ENCODE measurements at places on chromosomes 16 and 17.

DNA sequence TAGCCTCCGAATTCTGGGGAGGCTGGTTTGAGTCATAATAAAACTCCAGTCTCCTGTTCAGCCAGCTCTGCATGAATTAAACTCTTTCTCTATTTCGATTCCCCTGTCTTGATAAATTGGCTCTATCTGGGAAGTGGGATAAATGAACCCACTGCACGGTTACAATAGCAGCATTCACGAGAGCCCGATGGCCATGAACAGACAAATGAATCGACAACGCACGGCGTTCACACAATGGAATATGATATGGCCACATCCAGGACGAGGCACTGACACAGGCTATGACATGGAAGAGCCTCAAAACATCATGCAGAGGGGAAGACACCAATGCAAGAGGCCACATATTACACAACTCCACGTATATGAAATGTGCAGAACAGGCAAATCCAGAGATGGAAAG, 5.6 kb upstream of the CARD14 start:
- no peak for DNase-seq

DNA sequence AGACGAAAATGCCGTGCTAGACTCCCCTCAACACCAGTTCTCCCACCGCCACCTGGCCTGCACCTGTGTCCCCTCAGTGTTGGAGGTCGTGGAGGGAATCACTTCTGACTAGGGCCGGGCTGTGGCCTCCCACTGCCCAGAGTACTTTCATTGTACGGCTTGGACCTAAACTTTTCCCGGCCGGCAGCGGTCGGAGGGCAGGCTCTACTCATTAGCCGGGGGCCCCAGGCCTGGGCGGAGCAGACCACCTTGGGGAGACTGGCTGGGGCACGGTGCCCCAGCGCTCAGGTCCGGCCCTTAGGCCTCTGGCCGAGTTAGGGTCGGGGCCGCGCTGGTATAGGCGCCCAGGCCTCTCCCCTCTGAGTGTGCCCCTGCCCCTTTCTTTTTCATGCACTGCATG, 639 bp downstream of the CLDN6 start:
- no peak for DNase-seq

DNA sequence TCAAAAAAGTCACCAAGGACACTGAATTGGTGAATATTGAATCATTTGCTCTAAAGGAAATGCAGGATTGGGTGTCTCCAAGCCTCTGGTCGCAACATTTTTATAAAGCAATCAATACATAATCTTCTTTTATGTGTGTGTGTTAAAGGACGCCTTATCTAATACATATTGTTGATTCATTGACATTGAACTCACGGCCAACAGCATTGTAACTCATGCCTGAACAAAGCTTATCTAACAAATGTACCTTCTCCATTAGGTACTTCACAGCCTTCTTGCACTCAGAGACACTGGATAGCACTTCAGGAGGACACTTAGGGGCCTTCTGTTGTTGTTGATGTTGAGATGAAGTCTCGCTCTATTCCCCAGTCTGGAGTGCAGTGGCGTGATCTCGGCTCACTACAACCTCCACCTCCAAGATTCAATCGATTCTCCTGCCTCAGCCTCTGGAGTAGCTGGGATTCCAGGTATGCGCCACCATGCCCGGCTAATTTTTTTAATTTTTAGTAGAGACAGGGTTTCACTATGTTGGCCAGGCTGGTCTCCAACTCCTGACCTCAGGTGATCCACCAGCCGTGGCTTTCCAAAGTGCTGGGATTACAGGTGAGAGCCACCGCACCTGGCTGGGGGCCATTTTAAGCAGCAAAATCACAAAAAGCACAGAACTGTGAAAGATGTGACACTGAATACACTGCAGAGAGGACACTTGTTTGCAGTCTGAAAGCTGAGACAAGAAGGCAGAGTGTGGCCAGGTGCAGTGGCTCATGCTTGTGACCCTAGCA, 13.2 kb upstream of the PDXDC1 start:
- no peak for DNase-seq

DNA sequence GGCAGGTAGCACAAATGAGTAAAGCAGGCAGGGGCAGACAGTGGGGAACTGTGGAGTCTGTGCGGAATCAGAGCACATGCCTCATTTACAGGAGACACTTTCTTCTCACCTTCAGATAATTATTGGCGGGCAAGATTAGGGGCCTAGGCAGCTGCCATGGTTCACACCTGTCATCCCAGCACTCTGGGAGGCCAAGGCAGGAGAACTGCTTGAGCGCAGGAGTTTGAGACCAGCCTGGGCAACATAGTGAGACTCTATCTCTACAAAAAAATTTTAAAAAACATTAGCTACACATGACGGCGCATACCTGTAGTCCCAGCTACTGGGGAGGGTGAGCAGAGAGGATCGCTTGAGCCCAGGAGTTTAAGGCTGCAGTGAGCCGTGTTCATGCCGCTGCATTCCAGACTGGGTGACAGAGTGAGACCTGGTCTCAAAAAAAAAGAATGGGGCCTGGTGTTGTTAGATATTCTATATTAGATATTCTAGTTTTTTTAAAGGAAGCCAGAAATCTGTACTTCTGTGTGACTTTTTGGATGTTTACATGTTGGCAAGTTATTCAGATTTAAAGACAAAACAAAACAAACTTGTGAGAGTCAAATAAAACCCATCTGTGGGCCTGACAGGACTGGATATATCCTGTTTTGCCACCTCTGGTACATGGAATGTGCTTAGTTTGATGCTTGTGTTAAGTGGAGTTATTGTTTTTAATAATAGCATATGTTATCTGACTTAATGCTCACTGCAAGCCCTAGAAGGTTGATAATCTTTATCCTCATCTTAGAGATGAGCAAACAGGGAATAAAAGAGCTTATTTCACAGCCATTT, 4.9 kb upstream of the LPCAT2 start:
- no peak for DNase-seq

- peak; percentile 20 for DNase-seq
Measured at GRCh38 chr16:25107466-25107792, 4.1 kb upstream of the LCMT1 start.

- no peak for DNase-seq
Measured at GRCh38 chr17:7240375-7240774, 1.1 kb upstream of the PHF23 start.

DNA sequence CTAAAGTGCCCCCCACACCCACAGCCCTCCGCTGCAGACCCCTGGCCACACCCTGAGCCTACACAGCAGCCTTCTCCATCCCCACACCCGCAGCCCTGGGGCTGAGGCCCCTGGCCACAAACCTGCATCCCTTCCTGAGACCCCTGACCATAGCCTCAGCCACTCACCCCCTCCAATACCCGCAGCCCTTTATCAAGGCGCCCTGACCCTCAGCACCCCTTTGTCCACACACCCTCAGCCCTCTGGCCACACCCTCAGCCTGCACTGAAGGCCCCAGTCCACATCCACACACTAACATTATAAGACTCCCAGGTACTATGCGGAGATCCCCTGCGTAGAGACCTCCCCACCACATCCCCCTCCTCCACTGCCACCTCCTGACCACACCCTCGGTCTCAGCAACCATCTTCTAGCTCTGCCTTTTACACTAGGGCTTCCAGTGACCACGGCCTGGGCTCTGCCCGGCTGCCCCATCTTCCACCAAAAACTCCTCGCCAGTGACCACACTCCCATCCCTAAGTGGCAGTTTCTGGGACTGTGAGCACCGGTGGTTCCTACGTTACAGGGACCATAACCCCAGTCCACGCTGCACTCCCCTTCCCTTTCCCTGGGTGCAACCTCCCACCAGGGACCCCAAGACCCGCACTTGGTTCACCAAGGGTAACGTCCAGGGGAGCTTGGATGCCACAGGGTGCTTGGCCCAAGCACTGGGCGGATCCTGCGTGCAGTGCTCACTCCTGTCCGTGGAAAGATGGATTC, 818 bp downstream of the TPPP3 start:
- no peak for DNase-seq

GRCh38 chr16:87570938-87571867, 31.1 kb upstream of the JPH3 start:
- peak; percentile 29 for DNase-seq

- no peak for DNase-seq
Measured at GRCh38 chr17:37382056-37382455, 6.3 kb downstream of the C17orf78 start.

GRCh38 chr17:72646176-72646575, 446.3 kb downstream of the SLC39A11 start:
- no peak for DNase-seq

DNA sequence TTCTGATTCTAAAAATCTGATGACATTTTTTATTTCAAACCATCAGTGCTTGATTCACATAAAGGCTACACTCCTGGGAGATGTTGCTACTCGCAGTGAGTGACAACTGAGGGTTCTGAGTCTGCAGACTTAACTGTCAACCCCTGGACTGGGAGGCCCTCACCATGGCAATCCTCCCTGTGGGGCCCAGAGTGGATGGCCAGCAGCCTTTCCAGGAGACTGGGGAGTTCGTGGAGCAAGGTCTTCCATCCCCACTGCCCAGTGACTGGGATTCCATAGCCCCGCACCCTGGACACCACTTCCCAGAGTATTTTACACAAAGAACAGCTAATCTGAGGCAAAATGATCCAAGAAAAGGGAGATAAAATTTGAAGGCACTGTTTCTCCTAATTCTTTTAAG, 59.3 kb downstream of the CREBBP start:
- no peak for DNase-seq

DNA sequence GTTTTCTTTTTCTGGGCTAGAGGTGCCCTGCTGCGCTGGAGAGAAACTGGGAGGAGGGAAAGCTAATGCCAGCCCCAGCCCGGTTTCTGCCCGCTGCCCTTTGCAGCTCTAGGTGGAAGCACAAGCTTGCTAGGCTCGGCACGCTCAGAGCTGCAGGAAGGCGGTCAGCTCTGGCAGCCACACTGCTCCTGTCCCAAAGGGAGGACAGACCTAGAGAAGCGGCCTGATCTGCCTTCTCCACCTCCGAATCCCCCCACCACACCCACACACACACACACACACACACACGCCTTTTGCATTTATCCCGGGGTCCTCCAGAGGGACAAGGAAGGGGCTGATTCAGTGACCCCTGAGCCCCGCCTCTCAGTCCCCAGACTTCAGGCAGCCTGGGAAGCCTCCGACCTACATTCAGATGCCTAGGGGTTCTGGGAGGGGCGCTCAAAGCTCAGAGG, 418.1 kb downstream of the SOX9 start:
- DNase-seq = no peak

GRCh38 chr17:4657678-4658077, 16.2 kb upstream of the ALOX15 start:
- no peak for DNase-seq

DNA sequence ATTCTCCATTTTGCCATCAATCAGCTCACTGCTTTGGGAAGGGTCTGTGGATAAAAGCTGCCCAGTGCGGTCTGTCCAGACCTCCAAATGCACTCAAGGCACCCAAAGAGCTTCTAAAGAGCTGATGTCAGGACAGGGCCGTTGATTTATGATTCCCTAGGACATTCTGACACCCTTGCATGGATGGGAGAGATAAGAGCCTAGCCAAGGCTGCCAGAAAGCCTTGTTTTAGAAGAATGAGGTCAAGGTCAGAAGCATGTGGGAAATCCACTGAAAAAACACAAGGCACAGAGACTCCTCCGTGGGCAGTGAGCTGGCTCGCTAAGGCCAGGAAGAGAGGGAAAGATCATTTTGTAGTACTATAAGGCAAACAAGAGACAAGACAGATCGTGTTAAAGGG, 214.0 kb downstream of the CDH11 start:
- no peak for DNase-seq

DNA sequence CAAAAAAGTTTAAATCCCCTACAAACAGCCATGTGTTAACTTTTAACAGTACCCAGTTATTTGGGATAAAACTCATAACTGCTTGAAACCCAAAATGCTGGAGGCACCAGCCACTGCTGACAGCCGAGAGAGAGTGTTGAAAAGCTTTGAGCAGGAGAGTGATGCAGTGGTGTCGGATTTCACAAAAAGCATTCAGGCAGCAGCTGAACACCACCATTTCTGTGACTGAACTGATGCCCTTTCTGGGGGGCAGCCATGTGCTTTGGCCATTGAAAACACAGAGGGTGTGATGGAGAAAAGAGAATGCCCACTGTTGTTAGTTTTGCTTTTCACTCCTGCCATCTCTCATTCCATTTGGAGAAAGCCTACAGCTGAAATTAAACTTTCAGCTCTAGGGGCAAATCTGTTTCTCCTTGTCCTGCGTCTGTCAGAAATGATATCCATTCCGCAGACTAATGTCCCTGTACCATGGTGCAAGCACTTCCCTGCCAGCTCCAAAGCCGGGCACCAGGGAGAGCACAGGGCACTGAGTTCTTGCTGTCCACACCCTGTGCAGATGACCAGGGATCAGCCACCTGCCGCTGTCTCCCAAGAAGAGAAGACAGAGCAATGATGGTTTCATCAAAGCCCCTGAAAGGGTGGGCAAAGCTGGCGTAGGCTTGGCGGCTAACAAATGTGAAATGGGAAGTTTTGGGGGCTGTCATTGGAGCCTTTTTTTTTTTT, 16.6 kb upstream of the MLYCD start:
- DNase-seq = no peak

DNA sequence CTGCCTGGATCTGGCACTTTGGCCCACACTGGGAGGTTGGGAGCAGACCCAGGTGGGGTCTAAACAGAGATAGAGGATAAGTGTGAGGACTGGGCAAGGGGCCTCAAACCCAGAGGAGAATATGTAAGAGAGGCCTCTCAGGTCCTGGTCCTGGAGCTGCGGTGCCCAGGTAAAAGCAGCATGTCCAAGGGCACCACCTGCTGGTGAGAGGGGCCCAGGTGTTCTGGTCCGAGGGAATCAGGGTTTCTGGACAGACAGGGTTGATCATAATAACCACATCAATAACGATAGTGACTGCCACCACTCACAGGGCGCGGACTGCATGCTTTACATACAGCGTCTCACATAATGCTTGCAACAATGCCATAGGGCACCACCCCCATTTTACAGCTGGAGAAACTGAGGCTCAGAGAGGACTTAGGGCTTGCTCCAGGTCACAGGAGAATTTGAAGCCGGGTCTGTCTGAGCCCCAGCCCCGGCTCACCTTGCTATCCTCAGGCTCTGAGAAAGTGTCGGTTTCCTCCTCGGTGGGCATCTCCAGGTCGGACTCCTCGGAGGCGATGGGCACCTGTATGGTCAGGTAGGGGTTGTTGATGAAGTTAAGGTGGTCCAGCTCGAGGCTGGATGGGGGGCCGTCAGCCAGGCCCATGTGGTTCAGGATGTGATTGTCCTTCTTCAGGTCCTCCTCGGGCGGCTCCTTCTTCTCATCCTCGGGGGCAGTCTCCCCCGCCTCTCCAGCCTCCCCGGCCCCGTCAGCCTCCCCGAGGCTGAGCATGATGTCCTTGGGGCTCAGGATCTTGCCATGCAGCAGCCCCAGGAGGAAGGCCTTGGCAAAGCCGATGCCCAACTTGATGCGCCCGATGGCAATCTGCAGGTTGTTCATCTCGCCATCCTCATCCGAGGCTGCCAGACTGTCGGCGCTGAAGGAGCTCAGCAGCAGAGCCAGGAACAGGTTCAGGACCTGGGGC, 19.1 kb upstream of the CD79B start:
- DNase-seq = peak; percentile 30

Data from stimulated activated CD4-positive, alpha-beta T cell treated with anti-CD3 and anti-CD28 coated beads, Interleukin-2, amount 100 ng/mL, for 24 hours (primary cell).